Caki2 (cell line): ENCODE measurements at places on chromosomes 5 and 9. TPM values are rescaled to one million over a fixed set of nuclear protein-coding genes. Genes with fewer than 3 reads are reported as not detected.
A peak's percentile ranks its signal among the peaks of the same experiment; 100 is the strongest.

YIPF5 gene
- total RNA-seq, result 64.4 and 88.2 TPM in 2 replicates

PAM gene
- 67.6 and 91.3 TPM in 2 replicates for total RNA-seq

ADGRD2 gene
- 0.26 TPM in 1 of 2 replicates, not detected in the other for total RNA-seq

RASGRF2 gene
- total RNA-seq, result 1.3 and 2.5 TPM in 2 replicates

CCNI2 gene
- not detected in 2 replicates for total RNA-seq

MRNIP gene
- 35.9 and 54.8 TPM in 2 replicates for total RNA-seq

PCDHGA4 gene
- total RNA-seq, result not detected in 2 replicates

SLC22A4 gene
- total RNA-seq, result 5.2 TPM in 1 of 2 replicates, not detected in the other

LRRC26 gene
- 1.8 and 3.0 TPM in 2 replicates for total RNA-seq

SPACA9 gene
- 0.17 and 2.2 TPM in 2 replicates for total RNA-seq

GRCh38 chr9:127612939-127613582 lies 984 bp downstream of the STXBP1 start:
- DNase-seq, result peak; percentile 37

DNA sequence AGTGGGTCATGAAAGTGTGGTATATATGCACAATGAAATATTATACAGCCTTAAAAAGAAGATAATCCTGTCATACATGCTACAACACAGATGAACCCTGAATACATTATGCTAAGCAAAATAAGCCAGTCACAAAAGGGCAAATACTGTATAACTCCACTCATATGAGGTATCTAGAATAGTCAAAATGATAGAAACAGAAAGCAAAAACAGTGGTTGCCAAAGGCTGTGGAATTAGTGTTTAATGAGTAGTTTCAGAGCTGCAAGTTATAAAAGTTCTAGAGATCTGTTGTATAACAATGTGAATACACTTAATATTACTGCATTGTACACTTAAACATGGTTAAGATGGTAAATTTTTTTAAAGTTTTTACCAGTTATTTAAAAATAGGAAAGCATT lies 135.0 kb downstream of the OXCT1 start:
- DNase-seq, result no peak

DNA sequence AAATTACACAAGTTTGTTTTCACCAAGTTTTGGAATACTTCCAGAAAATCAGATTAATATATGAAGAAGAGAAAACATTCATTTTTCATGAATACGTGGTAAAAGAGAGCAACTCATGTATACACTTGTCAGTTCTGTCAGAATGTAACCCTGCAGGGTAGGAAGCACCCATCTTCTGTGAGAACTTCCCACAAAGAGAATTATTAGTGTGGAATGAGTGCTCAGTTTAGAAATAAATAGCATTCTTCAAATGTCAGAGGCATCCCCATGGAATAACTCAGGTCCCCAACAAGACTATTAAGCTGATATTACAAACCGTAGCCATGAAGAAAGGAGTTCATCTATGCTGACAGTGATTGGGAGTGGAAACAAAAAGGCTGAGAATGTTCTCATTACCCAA lies 45.2 kb downstream of the EPB41L4A start:
- DNase-seq, result no peak

- DNase-seq, result no peak
These were observed 347.0 kb downstream of the NTRK2 start for GRCh38 chr9:85016384-85017006.

- no peak for DNase-seq
These were observed 27.3 kb downstream of the NIPAL4 start for GRCh38 chr5:157487358-157487757.

DNA sequence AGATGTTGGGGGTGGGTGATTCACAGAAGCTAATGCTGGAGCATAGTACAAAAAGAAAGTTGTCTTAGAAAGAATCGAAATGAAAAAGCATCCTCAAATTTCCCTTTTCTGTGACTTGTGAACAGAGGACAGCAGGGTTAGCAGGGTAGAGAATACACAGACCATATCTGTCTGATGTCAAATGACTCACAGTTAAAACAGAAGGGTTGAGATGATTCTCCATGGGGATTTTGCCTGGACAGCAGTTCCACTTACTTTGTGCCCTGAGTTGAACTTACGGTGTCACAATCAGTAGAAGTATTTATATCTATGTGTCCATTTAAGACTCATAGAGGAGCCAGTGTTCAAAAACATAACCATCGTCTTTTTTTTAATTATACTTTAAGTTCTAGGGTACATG lies 801.6 kb downstream of the KCTD16 start:
- no peak for DNase-seq

DNA sequence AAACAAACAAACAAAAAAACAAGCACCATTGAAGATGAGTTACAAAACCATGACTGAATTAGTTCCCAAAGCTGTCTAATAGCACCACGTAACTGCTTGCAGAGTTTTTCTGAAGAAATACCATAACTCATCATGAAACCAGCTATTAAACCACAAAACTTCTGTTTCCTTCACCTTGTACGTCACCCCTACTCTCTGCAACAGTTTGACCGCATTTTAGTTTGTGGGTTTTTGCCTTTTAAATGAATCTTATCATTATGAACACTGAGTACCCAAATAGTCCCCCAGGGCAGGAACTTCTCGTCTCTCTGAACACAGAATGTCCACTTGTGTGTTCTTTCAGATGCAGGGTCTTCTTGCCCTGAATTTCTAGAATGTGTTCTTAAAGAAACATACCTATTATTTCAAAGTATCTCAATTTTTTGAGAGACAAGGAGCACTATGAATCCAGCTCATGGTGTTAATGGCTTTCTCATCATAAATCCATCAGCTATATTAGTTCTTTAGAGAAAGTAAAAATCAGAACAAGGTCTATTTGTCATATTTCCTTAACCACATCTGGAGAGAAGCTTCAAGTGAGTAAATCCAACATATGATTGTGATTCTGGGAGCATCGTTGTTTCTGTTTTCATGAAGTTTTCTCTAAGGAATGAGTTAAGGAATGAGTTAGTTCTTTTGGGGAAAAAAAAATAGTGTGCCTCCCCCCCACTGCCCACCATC lies 210.6 kb downstream of the AUH start:
- no peak for DNase-seq

DNA sequence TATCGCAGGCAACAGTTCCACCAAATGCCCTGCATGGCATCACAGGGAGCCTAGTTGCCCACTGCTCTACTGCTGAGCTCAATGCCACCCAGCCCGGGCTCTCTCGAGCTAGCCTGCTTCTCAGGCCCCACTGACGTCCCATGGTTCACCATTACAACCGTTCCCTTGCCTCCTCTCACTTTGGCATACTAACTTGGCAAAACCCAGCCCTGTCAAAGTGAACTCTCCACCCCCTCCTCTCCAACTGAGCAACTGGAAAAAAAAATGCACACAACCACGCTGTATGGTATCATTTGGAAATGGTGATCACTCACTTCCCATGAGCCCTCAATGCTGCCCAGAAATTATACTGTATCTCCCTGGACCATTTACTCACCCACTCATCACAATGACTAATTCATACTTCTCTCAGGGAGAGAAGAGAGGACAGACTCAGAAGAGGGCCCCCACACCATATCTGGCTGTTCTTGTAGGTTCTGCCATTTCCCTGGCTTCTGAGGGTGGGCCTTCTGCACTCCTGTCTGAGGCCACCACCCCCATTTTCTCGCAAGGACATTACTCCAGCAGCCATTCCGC lies 51.4 kb upstream of the RARS1 start:
- no peak for DNase-seq

- DNase-seq, result no peak
These were observed 480.6 kb upstream of the DAB2 start for GRCh38 chr5:39905356-39905755.

- no peak for DNase-seq
These were observed 27.6 kb downstream of the ZNF622 start for GRCh38 chr5:16437977-16438376.

DNA sequence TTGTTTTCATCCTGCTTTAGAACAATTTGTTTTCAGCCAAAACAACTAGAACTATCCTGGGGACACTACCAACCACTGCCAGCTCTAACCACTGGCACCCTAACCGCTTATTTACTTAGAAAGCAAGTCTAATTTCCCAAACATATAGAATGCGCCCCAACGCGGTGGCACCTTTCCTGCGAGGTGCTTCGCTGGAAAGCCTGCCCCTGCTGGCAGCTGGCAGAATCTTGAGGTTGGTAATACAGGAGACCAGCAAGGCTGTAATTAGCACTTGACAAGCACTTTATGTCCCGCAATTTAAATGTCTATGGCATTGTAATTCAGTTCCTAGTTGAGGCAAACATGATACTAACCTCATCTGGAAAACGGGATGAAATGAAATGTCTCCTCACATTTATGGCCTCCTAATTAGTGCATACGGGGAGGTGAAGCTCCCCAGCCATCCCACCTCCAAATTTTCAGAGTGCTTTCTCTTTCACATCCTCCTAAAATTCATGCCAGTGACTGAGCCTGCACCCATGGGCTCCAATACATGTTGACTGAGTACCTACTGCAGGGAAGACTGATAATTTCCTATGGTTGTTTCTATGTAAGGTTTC lies 30.4 kb downstream of the GABBR2 start:
- no peak for DNase-seq

DNA sequence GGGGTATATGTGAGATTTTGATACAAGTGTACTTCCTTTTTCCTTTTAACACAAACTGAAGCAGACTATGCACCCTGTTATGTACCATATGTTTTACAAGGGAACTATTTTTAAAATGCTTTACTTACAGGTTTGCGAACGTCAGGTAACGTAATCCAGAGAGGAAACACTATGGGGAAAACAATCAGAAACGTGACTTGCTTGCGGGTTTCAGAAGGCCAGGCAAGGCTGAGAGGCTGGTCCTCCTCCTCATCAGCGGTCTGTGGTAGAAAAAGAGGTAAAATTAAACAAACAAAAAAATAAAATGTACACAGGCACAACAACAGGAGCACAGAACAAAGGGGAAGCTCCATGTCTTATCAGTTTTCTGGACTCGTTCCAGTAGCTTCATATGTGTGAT lies 141.2 kb downstream of the ACER2 start:
- no peak for DNase-seq

GRCh38 chr9:78918976-78919375 lies 622.1 kb downstream of the PSAT1 start:
- DNase-seq, result no peak

DNA sequence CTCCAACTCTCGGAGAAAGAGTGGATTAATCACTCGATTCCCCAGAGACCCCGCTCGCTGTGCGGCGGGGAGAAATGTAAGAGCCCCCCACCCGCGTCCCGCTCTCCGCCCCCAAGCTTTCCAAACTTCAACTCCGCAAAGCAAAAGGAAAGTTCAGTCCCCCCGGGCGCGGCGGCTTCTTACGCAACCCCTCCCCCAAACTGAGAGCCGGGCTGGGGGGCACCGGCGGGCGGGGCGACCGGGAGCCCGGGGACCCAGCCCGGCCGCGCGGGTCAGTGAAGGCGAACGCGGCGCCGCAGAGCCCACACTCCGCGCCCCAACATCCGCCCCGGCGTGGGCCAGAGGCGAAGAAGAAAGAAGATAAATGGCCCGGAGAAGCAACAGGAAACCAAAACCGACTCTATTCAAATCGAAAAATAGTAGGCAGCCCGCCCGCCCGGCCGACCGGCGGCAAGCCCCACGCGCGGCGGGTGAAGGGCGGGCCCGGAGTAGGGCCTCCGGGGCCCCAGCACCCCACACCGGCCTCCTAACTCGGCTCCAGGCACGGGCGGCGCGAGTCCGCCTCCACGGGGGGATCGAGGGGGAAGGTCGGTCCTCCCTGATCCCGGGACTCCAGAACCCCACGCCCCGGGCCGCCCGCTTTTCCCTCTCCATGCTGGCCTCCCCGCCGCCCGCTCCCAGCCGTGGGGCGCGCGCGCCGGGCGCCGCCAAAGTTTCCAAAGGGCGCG lies 720 bp downstream of the NOTCH1 start:
- no peak for DNase-seq

- no peak for DNase-seq
These were observed 98.0 kb upstream of the MAP1B start for GRCh38 chr5:72009280-72009679.

DNA sequence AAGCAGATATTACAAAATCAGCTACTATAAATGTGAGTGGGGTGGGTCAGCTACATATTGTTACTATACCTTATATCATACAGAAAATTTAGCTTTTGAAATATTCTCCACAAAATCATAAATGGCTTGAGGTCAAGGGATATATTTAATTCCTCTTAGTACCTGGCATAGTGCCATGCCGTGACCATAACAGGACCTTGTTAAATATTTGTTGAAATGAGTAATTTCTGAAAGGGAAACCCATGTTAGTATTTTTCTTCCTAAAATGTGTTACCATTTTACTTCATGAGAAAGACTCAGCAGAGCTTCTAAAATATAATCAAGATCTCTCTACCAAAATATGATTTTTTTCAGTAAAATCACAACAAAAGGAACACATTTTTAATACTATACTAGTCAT lies 14.8 kb downstream of the ATP10B start:
- no peak for DNase-seq

DNA sequence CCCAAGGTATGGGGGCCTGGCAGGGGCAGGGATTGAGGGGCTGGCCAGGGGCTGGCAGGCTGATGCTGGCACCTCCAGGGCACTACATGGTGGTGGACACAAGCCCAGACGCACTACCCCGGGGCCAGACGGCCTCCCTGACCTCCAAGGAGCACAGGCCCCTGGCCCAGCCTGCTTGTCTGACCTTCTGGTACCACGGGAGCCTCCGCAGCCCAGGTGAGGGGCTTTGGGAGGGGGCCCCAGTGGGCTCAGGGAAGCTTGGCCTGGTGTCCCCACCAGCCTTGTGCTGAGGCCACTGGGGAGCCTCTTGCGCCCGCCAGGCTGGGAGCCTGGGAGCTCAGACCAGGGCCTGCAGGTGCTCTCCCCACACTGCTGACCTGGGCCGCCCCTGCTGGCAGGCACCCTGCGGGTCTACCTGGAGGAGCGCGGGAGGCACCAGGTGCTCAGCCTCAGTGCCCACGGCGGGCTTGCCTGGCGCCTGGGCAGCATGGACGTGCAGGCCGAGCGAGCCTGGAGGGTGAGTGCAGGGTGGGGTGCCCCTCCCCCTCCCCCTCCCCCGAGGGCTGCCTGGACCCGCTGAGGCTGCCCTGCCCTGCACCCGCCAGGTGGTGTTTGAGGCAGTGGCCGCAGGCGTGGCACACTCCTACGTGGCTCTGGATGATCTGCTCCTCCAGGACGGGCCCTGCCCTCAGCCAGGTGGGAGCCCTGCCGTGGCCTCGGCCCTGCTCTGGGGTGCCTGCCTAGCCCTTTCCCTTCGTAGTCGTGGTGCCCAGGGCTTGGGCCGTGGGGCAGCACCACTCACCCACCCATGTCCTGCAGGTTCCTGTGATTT lies 5.7 kb downstream of the MAMDC4 start:
- DNase-seq, result no peak

DNA sequence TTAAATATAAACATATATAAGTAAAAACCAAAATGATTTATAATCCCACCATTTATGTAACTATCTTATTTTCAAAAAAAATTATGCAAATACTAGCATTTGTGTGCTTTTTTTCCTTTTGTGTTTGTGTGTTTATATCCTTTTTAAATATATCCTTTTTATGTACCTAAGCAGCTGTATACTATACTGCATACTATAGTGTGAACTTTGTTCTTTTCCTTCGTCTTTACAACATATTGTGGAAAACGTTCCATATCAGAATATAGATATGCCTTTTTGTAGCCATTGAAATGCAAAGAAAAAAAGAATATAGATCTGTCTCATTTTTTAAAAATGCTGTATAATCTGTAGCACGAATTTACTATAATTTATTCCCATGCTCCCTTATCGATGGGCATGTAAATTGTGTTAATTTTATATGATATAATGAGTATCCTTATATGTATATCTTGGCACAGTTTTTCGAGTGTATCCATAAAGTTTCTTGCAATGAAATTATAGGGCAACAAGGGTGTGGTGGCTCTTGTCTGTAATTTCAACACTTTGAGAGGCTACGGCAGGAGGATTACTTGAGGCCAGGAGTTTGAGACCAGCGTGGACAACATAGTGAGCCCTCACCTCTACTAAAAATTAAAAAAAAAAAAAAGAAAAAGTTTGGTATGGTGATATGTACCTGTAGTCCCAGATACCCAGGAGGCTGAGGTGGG lies 83.3 kb downstream of the STK32A start:
- no peak for DNase-seq
